ENCODE measurements at places on chromosomes 3 and 15.

GRCh38 chr3:120652896-120653545 lies 29.0 kb downstream of the HGD start:
- no peak for DNase-seq

GRCh38 chr15:90203922-90204321 lies 2.8 kb downstream of the SEMA4B start:
- DNase-seq: no peak

- no peak for DNase-seq
Measured at GRCh38 chr3:44899683-44900367, 25.4 kb downstream of the TGM4 start.

DNA sequence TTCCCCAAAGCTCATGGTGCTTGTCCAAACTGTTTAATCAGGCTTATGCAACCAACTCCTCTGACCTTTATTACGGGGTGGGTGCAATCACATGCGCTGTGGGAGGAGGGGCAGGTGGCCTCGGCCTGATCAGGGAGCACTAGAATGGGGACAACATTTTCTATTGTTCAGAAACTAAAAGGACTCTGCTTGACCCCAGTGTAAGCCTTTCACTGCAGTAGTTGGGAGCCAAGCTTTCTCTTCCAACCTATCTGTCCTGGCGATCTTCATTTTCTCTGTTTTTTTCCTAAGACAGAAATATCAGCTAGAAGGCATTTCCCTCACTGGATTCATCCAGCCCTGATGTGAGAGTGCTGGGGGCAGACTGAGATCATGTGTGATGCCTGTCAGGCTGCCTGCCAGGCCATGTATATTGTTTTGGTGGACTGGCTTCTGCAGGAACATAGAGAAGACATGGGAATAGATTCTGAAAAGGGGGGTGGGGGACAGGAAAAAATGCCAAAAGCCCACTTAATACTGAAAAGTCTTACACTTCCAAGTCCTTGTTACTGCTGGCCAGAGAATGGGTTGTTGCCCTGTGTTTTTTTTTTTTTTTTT lies 627.0 kb upstream of the TBL1XR1 start:
- DNase-seq: no peak

GRCh38 chr3:114223143-114223542 lies 14.2 kb downstream of the ZNF80 start:
- DNase-seq: no peak

DNA sequence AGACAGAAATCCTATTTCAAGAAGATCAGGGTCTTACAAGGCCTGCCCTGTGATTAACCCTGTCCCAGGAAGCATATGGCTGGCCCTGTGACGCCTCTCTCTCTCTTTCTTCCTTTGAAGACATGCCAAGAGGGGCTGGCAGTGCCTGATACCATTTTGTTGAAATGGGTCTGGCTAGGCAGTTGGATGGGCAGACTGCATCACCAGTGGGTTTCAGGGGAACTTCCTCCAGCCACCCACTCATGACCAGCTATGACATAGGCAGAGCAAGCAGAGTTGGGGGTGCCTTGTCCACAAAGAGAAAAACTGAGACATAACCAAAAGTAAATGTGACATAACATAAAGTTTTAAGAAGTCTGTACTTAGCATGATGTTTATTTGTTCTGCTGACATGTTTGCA lies 31.4 kb upstream of the MANF start:
- DNase-seq: no peak

GRCh38 chr15:39591896-39592315 lies 11.0 kb downstream of the THBS1 start:
- DNase-seq: no peak

- DNase-seq: no peak
Measured at GRCh38 chr3:26081166-26081565, 291.3 kb downstream of the OXSM start.

DNA sequence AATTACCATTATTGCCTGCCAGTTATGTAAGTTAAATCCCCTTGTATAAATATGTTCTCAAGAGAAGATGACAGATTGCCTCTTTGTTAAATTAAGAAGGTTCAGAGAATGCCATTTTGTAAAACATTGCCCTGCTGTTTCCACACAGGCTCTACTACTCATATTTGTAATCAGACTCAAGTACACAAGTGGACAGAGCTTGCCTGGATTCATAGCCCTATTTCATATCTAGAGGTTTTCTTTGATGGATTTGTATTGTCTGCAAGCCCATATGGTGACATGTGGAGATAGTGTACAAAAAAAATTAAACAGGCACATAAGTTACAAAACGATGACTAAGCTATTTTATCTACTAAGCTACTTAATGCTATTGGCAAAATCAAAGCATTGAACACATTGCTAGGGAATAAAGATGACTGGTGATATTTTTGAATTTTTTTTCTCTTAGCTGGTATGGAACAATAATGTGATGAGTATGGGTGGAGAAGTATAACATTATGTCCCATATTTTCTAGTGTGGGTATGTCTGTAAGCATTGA lies 1286.6 kb upstream of the ALCAM start:
- DNase-seq: no peak

DNA sequence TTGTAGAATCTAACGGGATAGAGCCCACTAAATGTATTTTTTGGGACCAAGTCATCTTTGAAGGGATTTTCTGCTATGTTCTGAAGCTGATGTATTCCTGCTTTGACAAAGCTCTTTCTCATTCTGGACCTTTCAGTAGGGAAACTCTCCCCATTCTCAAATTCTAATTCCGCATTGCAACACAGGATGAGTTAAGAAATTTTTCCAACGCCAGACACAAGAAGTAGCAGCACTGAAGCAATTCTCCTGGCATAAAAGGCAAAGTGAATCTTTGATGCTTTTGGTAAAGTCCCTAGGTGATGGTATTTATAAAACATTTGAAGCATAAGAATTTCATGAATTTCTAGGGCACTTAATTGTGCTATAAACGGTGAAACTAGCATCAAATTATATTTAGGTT lies 76.8 kb downstream of the ZPLD1 start:
- no peak for DNase-seq

- DNase-seq: no peak
Measured at GRCh38 chr3:100971798-100972197, 21.4 kb downstream of the ABI3BP start.

GRCh38 chr3:94671078-94671477 lies 608.2 kb downstream of the NSUN3 start:
- no peak for DNase-seq

- no peak for DNase-seq
Measured at GRCh38 chr15:31034152-31034551, 42.7 kb upstream of the MTMR10 start.

DNA sequence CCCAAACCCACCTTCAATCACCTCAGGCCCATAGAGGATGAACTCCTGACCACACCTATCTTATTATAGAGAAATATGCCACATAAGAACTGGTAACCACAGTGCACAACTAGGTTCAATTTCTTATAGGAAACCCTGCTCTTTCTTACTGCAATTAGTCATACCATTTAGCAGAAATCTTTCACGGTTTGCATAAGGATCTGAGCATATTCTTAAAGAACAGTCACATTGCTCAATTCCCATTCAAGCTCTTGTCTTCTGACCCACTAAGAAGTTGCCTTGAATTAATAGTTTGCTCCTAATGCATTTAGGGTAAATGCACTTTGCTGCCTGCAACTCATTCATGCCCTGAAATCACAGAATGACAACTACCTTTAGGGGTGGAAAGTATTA lies 9.2 kb downstream of the ERC2 start:
- no peak for DNase-seq

DNA sequence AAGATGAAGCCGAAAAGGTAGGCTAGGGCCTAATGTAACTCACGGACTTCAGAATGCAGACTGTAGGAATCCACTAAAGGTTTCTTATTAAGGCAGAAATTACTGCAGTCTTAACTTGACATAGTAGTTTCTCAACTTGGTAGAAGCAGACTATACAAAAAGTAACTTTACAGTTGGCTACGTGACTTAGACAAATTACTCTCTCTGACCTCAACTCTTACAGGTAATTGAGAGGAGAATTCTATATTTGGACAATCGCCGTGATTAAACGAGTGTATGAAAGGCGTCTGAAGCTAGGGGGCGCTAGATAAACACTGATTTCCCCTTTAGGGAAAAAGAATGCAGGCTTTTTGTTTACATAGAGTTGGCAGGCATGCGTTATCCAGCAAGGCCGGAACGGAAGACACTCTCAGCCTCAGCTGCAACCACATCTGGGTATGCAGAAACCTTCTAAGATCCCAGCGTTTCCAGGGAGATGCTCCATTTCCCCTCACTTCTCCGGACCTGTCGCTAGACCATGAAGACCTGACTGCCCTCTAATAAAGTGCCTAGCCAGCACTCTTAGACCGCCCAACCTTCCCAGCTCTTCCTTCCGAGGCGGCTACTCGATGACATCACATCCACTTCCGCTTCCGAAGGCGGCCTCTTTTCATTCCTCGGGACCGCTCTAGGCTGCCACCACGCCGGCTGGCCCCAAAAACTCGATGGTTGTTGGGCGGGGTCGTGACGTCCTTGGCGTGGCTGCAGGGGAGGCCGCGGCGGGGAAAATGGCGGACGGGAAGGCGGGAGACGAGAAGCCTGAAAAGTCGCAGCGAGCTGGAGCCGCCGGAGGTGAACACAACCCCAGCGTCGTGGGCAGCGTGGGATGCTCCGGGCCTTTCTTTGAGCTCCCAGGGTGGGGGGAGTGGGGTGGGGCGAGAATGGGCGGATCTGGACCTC lies at the start of gene PCNP:
TSS of gene PCNP (plus strand) at position 732 of the 939 bp plus-strand sequence. CDS start at position 768, 36 bp downstream.
- DNase-seq: peak; percentile 98
